Activated effector memory CD4-positive, alpha-beta T cell treated with anti-CD3 and anti-CD28 coated beads, Interleukin-2, amount 50 U/mL, for 16 hours (primary cell): ENCODE measurements at places on chromosomes 3 and 15.

- DNase-seq: peak; percentile 54
Observed at GRCh38 chr15:70034596-70034995, 63.1 kb downstream of the TLE3 start.

DNA sequence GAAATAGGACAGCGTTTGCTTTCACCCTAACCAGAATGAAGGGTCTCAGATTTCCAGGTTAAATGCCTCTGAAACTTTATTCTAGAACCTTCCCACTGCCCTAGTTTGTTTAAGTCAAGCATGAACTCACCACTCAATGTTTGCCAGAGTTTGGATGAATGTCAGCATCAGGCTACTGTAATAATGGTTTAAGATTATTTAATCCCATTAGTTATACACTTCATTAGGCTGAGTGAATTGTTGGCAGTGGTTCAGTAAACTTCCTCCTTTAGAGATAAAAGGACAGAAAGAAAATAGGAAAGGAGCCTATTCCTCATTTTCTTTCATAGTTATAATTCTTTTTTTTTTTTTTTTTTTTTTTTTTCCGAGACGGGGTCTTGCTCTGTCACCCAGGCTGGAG is 401.9 kb upstream of the TPRG1 start:
- no peak for DNase-seq

DNA sequence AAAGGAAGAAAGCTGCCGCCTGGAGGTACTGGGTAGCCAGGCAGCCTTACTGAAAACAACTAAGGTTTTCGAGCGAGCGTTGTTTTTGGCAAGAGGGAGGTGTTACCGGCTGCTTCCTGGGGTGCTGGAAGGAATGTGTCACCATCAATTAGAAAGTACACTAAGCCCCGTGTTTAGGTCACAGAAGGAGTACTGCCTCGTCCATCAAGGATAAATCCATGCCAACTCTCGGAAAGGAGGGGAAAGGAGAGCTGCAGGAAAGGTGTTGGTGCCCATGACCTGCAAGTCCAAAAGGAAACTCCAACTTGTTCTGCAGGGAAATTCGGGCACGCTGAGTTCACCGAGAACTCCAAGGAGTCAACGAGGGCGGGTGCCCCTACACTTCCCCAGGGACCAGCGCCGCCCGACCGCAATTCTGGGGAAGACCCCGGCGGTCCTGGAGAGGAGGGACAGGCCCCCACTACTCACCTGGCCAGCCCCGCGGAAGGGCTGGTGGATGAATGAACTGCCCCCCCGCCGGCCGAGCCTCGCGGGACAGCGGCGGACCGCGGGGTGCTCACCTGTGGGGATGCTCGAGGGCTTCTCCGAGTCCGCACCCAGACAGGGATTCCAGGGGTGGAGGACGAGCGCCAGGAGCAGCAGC is 542 bp downstream of the PLOD2 start:
- DNase-seq: no peak

- no peak for DNase-seq
Observed at GRCh38 chr15:42021593-42021992, 751 bp upstream of the PLA2G4E start.
